ENCODE measurements at places on chromosomes 16 and 17.

DNA sequence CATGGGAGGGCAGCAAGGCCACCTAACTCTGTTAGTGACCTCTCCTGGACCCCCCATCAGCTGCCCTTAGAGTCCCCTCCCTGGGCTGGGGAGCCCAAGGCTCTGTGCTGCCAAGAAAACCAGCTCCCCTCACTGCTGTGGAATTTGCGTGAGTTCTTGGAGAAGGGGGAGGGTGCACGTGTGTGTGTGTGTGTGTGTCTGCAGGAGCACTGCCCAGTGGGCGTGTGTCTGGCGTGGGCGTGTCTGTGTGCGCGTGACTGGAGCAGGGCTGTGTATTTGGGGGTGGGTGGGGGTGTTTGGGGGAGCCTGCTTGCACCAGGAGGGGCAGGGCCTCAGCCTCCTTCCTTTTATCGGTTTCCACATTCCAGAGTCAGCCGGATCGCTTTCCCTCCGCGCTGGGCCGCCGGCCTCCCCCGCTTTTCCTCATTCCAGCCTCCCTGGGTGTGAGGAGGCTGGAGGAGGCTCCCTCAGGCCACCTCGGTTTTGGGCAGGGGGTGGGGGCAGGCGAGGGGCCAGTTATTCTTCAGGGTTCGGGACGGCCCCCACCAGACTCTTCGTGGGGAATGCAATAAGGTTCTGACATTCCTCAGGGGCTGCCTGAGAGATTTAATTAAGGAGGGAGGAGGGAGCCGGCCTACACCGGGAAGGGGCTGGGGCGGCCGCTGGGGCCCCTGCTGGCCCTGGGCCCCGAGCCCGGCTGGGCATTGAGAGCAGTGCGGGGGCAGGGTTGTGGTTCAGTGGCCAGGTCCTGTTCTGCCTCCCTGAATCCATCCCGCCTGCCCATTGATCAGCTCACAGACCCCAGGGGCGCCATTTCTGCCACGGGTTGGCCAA, 2.5 kb downstream of the VASN start:
- DNase-seq, result peak; percentile 61

GRCh38 chr16:58614212-58614611, 15.4 kb downstream of the CNOT1 start:
- DNase-seq, result no peak

DNA sequence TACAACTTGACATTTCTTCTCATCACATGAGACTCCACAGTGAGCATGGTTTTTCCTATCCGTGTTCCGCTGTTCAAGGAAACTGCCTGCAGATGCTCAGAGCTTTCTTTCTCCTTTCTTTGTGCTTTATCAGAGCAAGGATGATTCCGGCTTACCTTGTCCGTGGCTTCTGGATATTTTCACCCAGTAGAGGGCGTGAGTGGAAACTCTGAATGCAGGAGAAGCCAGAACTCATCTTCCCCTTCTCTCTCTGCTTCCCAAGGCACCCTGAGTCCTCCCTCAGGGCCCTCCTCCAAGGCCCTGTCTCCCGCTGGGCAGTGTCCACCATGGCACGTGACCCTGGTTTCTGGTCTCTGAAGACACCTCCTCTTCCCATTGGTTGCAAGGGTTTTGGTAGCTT, 721.1 kb upstream of the RBFOX1 start:
- DNase-seq, result no peak

- DNase-seq, result no peak
Measured at GRCh38 chr17:81102869-81103268, 62.4 kb upstream of the PVALEF start.

GRCh38 chr17:47851764-47852112, 775 bp upstream of the SP6 start:
- DNase-seq, result no peak

- no peak for DNase-seq
Measured at GRCh38 chr17:73909186-73909585, 264.9 kb upstream of the SDK2 start.

DNA sequence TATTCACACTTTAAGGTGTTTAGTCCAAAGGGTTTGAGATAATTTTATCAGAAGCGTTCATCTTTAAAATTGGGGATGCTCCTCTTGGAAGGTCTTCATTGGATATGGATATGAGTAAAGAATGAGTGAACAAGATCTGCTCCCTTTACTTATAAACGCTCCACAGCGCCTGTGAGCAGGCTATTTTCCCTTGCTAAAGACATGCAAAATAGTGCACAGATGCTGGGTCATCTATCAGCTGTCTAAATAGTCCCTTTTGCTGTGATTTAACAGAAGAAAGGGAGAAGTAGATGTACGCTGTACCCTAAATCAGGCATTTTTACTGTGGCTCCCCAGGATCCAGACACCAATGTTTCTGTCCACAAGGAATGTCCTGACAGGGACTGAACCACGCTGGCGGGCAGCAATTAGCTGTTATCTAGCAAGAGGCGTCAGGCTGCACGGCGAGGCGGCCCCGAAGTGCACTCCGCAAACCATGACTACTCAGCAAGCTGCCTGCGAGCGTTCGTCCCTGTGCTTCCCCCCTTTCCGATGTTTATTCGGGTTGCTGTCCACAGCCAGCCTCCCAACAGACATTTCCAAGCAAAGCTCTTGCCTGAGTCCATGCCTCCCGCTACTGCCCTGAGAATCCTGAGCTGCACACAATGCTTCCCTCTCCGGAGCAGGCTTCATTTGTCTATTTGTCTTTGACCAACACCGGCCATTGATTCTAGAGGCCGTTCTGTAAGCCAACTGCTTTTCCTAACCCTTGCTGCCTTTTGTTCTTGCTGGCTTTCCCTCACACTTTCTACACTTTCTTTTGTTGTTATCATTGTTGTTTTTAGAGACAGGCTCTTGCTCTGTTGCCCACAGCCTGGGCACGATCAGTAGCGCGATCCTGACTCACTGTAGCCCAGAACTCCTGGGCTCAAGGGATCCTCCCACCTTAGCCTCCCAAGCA, 55.7 kb upstream of the CNEP1R1 start:
- DNase-seq, result no peak

- DNase-seq, result no peak
Measured at GRCh38 chr16:69503244-69503643, 62.5 kb upstream of the NFAT5 start.

- DNase-seq, result no peak
Measured at GRCh38 chr16:85052536-85052935, 24.9 kb downstream of the KIAA0513 start.

DNA sequence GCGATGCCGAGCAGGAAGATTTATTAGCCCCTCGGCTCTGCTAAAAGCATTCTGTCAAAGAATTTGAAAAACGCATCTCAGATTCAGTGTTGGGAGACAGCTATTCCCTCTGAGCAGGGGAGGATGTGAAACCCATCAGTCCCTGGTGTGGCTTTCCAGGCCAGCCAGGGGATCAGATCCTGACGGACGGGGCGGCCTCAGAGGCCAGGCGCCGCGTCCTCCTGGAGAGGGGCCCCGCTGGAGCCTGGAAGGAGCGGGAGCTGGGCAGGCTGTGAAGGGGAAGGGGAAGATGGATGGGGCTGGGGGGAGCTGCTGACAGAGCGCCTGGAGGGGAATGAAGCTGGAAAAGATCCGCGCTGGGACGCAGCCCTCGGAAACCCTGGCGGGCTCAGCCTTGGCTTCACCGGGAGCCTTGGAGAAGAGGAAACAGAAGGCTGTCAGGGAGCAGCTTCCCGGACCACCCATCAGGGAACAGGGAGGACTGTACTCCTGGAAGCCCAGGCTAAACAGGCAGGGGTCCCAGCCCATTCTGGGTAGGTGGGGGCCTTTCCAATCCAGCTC, 358.0 kb downstream of the C16orf95 start:
- DNase-seq, result no peak

DNA sequence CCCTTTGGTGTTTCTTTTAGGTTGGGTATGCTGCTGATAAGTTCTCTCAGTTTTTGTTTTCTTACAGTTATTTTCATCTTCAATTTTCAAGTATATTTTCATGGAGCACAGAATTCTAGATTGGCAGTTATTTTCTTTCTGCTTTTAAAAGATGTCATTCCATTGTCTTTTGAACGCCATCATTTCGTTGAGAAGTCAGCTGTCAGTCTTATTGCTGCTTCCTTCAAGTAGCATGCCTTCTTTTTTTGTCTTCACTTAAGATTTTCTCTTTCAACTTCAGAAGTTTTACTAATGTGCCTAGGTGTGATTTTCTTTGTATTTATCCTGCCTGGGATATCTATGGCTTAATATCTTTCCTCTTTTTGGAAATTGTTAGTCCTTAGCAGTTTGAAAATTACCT, 262.2 kb upstream of the PMFBP1 start:
- no peak for DNase-seq

- no peak for DNase-seq
Measured at GRCh38 chr17:30838202-30838807, 6.5 kb downstream of the ATAD5 start.

GRCh38 chr17:82232322-82232820, 3.5 kb downstream of the SLC16A3 start:
- no peak for DNase-seq

- DNase-seq, result no peak
Measured at GRCh38 chr16:69816996-69817395, 54.9 kb downstream of the WWP2 start.

- DNase-seq, result no peak
Measured at GRCh38 chr17:56176091-56176490, 22.8 kb downstream of the ANKFN1 start.

- DNase-seq, result no peak
Measured at GRCh38 chr17:887551-888209, 91.9 kb downstream of the NXN start.

GRCh38 chr17:82333279-82334171, at the start of gene SECTM1:
Gene SECTM1 (minus strand): TSS chr17:82333766. CDS start chr17:82327240, 6,526 bp downstream.
- no peak for DNase-seq

GRCh38 chr17:45844695-45845375, at the start of gene SPPL2C:
Gene SPPL2C (plus strand): TSS chr17:45844881. CDS start chr17:45844907, 26 bp downstream.
- DNase-seq, result no peak

GRCh38 chr16:86512301-86512859, 2.1 kb downstream of the FOXF1 start:
- DNase-seq, result no peak

DNA sequence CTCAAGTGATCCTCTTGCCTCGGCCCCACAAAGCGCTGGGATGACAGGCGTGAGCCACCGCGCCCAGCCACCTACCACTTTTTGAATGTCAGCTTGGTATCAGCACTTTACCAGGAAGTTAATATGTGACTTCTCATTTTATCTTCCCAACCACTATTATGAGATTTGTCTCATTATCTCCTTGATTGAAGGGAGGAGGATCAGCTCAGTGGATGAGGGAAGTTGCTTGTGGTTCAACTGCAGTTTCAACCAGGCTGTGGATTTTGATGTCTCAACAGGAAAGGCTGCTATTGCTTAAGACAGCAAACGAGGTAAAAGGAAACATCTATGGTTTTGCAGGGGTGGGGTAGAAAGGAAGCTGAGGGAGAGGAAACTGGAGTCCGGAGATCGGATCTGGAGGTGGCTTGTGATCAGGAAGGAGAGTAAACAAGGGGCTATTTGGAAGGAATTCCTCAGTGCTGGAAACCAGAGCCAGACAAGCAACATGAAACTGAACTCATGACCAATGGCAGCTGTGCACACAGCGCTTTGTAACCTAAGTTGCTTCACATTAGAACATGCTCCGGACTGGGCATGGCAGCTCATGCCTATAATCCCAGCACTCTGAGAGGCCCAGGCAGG, 180.5 kb downstream of the VPS53 start:
- no peak for DNase-seq

GRCh38 chr17:82073446-82073845, 7.8 kb upstream of the DUS1L start:
- no peak for DNase-seq

DNA sequence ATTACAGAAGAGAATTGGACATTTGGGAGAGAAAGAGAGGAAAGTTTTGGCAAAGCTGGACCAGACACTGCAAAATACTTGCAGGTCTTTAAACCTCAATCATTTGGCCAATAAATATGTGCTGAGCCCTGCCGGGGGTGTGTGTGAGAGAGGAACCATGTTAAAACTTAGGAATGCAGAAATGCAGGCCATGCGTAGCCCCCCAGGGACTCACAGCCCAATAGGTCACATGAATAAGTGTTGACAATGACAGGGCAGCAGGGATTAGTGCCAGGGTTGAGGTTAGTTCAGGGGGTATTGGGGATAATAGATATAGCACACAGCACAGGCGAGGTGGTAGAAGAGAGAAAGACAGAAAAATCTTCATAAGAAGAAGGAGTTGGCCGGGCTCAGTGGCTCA, 113.3 kb upstream of the ADAMTS18 start:
- no peak for DNase-seq

DNA sequence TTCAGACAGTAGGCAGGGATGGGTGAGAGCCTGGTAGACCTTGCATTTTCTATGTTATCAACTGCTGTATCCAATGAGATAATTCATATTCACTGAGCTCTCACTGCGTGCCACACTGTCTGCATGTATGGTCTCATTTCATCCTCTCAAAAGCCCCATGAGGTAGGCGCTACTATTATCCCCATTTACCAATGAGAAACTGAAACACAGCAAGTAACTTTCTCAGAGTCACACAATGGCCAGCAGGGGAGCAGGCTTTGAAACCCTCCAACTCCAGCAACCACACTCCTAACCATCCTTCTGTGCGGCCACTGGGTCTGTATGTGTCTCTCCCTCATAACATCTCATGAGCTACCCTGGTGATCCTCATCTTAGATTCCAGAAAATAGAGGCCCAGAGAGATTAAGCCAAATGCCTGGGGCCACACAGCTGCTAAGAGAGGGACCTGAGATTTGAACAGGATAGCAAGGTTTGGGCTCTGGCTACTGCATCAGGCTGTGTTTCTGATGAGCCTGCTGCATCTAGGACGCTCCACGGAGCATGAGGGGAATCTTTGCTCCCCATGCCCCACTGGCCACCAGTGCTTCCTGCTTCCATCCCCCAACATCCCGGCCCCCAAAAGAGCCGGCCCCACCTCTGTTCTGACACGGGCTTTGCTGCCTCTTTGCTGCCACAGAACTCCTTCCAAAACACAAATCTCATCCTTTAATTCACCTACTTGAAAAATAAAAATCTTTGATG, 3.2 kb downstream of the CCR7 start:
- no peak for DNase-seq

DNA sequence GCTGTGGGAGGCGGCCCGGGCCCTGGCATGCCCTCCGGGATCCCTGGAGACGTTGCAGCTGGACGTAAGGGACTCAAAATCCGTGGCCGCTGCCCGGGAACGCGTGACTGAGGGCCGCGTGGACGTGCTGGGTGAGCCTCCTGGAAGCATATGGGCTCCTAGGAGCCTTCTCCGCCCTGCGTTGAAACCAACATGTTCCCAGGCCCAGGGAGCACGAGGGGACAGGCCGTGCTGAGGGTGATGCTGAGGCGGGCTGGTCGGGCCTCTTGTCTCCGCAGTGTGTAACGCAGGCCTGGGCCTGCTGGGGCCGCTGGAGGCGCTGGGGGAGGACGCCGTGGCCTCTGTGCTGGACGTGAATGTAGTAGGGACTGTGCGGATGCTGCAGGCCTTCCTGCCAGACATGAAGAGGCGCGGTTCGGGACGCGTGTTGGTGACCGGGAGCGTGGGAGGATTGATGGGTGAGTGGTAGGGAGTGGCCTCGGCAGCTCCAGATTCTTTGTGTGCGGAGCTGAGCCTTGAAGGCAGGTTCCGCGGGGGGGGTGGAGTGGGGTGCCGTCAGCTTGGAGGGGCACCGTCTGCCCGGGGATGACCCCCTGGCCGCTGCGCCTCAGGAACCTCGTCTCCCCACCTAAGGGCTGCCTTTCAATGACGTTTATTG, 567 bp downstream of the HSD17B1 start:
- DNase-seq, result no peak

GRCh38 chr17:9456330-9456729, 119.3 kb downstream of the STX8 start:
- DNase-seq, result no peak
